ENCODE measurements at places on chromosomes 6 and 20. TPM values are rescaled to one million over a fixed set of nuclear protein-coding genes. Genes with fewer than 3 reads are reported as not detected.

CD164 gene
- total RNA-seq, result 146 TPM

PDYN gene
- total RNA-seq, result not detected

ID4 gene
- total RNA-seq, result 5.5 TPM

CDSN gene
- total RNA-seq, result not detected

PLCB4 gene
- 0.18 TPM for total RNA-seq

Data from right lobe of liver (tissue), 6 donors.